ENCODE measurements at places on chromosomes 5 and 9.

DNA sequence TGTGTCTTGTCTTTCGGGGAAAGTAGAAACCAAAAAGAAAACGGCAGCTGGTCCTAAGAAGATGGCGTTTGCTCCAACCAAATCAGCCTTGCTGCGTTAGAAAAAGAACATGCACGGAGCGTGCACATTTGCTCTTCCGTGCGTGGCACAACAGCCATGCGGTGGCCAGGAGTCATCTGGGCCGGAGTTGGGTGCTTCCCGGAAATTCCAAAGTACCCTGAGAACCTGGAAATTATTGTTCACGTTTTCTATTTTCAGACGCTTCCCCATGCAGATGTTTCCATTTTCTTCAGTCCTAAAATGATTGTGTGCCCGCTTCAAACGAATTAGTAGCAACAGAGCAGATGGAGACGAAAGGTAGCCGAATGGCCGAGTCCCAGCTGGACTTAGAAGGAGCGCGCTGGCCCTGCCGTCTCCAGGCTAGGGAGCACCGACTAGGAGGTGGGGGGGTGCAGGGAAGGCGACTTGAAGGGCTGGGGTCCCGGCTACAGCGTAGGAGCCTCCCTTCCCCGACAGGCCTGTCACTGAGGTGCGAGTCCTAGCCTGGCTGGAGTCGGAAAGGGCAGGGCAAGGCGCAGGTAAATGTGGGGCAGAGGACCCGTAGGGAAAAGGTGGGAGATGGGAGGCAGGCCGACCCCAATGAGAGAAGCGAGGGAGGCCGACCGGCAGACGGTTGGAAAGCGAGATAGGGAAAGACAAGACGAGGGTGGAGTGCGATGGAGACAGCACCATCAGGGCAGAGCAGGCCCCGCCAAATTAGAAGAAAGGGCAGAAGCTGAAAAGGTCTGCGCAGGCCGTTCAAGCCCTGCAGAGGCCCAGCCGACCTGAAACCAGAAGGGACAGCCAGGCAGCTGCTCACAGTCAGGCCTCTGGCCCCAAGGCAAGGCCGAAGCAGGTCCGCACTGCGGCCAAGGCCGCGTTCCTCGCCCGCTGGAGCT lies 1.4 kb downstream of the BARX1 start:
- DNase-seq = peak; percentile 65

- DNase-seq = no peak
Measured at GRCh38 chr5:15249152-15249551, 250.8 kb upstream of the FBXL7 start.

- DNase-seq = no peak
Measured at GRCh38 chr5:14608169-14608568, 26.6 kb downstream of the OTULINL start.

DNA sequence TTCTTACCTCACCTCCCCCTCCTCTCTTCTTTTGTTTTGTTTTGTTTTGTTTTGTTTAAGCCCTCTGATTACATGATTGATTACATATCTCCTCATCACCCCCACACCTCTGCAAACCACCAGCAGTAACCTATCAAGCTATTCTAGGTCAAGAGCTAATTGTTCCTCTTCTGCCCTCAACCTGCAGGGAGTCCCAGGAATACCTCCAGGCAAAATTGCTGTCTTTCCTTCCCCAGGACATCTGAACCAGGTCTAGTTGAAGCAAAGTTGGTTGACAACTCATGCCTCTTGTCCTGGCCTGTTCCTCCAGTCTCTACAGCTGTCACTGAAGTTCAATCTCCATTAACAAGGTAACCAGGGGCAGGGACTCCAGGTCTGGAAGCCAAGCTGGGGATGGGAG lies 80.0 kb upstream of the PTGER4 start:
- DNase-seq = no peak

DNA sequence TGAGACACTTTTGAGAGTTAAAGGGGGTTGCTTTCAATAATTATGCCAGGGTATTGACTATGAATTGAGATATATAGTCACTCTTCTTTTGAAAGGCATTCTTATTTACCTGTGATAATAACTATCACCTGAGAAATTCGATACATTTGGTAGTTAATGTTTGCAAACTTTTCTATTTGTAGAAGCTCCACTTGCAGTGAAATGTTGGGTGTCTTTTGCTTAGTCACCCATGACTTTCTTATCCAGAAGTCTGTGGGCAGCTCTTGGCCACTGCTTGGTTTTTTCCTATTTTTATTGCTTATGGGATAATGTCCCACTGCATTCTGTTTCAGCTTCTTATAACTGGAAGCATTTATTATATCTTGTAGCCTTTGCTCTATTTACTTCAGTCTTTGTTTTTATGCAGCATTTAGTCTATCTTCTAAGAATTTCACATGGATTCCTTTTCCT lies 3.9 kb downstream of the MACIR start:
- no peak for DNase-seq

DNA sequence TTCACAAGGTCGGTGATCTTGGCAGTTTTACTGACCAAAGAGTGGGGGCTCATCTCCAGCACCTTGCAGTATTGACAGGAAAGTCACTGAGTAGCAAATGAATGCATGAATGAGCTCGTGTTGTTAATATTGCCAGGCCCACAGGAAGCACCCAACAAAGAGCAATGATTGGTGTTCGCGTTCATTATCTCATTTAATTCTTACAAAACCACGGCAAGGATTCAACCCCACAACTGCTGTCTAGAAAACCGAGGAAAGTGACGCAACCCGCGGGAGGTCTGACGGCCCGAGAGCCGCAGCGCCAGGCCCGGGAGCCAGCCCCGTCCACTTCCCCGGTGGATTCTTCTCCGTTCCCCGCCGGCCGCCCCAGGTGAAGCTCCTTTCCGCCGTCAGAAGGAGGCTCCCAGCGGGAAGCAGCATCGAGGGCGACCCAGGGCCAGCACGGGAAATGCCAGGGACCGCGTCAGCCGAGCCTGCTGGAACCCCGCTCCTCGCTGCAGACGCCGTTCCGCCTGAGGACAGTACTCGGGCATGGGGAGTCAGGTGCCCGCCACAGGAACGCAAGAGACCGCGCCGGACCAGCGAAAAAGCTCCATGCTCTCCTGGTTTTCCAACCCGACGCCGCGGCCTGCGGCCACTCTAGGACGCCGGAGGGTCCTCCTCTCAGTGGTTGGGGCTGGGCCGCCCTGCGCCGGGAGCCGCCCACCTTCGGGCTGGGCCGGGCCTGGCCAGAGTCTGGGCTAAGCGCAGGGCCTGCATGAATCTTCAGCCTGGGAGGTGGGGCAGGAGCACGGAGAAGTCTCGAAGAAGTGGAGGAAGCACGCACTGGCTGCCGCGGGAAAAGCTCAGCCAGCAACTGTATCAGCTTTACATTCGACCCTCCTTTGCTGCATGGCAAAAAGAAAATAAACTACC lies 19.8 kb upstream of the FER start:
- peak; percentile 98 for DNase-seq

GRCh38 chr5:138819081-138819480 lies 56.1 kb downstream of the LRRTM2 start:
- no peak for DNase-seq

GRCh38 chr9:129370770-129371169 lies 192.7 kb upstream of the IER5L start:
- DNase-seq = no peak

- DNase-seq = no peak
Measured at GRCh38 chr9:18723366-18723765, 249.4 kb downstream of the ADAMTSL1 start.

- DNase-seq = no peak
Measured at GRCh38 chr5:42858687-42859086, 47.0 kb upstream of the SELENOP start.

DNA sequence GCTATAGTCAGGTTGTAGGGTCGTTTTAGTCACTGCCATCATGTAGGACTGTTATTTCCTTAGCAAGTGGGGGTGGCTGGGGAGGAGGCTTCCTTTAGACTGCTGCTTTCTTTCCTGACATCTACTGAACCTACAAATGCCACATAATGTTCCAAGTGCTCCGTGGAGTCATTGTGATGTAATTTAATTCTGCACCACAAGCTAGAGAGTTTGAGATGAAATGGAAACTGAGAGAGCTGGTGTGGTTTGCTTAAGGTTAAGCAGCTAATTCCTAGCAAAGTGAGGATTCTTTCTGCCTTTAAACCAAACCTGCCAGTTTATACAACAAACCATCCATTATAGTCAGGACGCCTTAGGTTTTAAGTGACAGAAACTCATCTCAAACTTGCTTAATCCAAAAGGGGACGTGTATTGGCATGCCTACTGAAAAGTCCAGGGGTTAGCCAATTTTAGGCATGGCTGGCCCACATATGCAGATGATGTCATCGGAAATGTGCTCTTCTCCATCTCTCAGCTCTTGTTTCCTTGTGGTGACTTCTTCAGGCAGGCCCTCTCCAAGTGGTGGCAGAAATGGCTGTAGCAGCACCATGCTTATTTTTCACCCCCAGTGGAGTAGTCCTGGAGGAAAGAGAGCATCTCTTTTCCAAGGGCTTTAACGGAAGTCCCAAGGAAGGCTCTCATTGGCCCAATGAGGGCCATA lies 30.5 kb downstream of the ZNF618 start:
- DNase-seq = no peak

GRCh38 chr9:85892401-85892800 lies 48.5 kb upstream of the NAA35 start:
- DNase-seq = no peak

DNA sequence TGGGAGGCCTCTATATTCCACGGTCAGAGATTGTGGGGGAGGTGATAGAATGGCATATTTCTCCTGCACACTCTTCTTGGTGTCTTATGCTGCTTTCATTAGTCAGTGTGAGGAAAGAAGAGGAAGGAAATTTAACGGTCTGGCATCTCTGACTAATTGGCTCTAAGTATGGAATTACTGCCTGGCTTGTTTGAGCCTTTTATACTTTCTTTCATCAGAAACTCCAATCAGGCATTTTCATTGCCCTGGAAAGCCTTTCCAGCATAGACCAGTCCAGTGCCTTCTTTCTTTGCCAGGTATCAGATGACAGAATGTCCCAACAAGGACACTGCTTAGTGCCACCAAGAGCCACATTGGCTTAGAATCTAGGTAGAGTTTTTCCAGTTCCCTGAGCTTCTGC lies 30.2 kb downstream of the CYSTM1 start:
- no peak for DNase-seq

- no peak for DNase-seq
Measured at GRCh38 chr5:158450751-158451171, 591.8 kb upstream of the CLINT1 start.

Measured in retina (tissue), 1 donor.